Stimulated activated CD4-positive, alpha-beta T cell treated with anti-CD3 and anti-CD28 coated beads, Interleukin-4, amount 100 ng/mL, for 1 hour (primary cell): ENCODE measurements at places on chromosomes 6 and 20.

- DNase-seq, result no peak
Observed at GRCh38 chr6:116471531-116471930, 10.4 kb downstream of the CALHM6 start.

- DNase-seq, result no peak
Observed at GRCh38 chr6:53840027-53840426, 45.2 kb downstream of the LRRC1 start.

GRCh38 chr6:39819228-39819627, 27.1 kb downstream of the DAAM2 start:
- DNase-seq, result no peak

DNA sequence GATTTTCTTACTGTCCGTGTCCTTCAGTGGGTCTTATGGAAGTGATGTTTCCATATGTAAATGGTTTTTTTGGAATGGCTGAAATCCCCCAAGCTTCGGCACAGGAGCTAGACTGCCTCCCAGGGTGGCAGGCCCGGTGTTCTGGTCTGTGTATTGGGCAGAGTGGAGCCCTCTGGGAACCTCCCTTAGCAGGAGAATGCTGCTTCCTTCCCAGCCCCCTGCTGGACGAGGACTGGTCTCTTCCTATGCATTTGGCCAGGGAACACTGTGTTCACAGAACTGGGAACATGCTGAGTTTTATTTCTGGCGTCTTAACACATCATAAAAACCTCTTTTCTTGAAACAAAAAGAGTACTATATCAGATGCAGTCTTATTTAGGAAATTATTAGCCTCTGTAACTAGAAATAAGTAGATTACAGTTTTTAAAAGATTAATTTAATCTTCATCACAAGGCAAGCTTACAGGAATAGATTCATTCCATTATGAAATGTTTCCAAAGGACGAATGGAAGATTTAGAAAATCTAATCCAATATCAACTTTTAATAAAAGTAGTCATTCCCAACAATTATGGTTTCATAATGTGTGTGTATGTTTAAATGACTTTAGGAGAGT, 56.6 kb downstream of the SYTL3 start:
- no peak for DNase-seq

DNA sequence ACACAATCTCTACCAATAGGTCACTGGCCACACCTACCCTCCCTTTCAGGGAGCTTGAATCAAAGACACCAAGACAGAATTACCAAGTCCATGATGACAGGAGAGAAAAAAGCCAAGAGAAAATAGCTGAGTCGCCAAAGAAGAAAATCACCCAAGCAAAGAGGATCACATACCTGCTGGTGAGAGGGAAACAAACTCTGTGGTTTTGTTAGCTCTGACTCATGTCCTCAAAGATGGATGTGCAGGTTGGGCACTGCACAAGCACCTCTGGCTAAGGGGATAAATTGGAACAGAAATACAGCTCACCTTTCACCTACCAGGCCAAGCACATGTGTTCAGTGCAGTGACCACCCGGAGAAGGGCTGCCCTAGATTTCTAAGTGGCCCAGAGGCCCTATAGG, 114.8 kb downstream of the TFAP2A start:
- DNase-seq, result no peak

DNA sequence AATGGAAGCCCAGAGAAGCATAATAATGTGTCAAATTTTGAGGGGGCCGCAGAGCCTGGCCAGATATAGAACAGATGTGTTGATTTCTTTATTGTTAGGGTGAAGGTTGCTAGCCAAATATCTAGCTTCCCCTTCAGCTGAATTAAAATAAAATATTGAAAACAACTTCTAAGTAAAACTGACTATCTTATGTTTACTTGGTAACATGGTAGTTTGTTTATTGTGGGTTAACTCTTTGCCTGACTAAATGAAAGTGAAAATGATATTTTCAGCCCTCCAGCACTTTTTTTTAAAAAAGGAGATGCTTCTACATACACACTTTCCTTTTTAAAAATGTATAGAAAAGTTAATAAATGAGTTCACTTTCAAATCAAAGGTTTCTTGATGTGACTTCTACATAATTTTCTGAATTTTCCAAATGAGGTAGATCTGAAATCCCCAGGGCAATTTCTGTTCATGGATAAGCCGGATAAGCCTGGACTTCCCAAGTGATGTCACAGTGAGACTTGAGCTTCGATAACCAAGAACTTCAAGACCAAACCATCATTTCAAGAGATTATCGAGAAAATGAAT, 172.1 kb upstream of the OLIG3 start:
- no peak for DNase-seq

GRCh38 chr6:44237813-44238433, 9.0 kb upstream of the HSP90AB1 start:
- DNase-seq, result peak; percentile 79
